ENCODE measurements at places on chromosomes 16 and 17. TPM values are rescaled to one million over a fixed set of nuclear protein-coding genes. Genes with fewer than 3 reads are reported as not detected.

GRCh38 chr16:88310796-88311605, 71.8 kb upstream of the ZNF469 start:
- H3K4me1 ChIP-seq = peaks cover 4% of the 10 kb centered on the region
- H3K27ac ChIP-seq = no peak overlapping the region
- H3K27me3 ChIP-seq = peaks cover 7% of the 10 kb centered on the region
- H3K36me3 ChIP-seq = no peaks in the 10 kb centered on the region
- no peak overlapping the region for H3K4me3 ChIP-seq

EVPLL gene
- not detected for total RNA-seq

ZG16 gene
- 1.5 TPM for total RNA-seq

ZFPM1 gene
- 24.0 TPM for total RNA-seq

DNA sequence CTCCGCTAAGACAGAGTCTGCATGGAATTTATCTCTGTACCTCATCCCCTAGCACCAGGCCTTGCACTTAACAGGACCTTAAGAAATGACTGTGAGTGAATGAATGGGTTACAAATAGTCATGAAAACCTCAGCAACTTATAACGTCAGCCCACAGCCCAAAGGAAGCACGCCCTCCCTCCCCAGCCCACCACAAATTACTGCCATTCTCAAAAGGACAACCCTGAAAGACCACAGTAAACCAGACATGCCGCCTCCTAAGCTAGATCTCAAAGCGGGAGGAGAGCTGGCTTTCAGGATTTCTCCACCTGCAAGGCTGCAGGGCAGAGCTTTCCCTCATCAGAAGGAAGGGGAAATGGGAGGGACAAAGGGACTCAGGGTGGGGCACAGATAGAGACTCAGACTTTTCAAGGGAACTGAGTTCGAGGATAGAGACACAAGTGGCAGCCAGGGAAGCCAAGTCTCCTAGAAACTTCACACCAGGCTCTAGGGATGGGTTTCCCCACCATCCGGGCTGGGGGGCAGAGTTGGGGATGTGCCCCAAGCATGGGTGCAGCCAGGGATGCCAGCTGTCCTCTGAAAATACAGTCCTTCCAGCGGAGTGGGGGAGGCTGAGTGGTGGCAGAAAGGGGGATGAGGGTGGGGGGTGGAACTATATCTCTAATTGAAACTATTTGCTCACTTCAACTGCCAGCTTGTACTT, 56.7 kb downstream of the PLXDC1 start:
- no peaks in the 10 kb centered on the region for H3K36me3 ChIP-seq
- no peak overlapping the region for H3K27ac ChIP-seq
- no peak overlapping the region for H3K4me3 ChIP-seq
- peaks cover 9% of the 10 kb centered on the region for H3K27me3 ChIP-seq
- no peak for DNase-seq
- peaks cover 32% of the 10 kb centered on the region for H3K4me1 ChIP-seq

SSTR5 gene
- 1.8 TPM for total RNA-seq

- no peak overlapping the region for H3K27ac ChIP-seq
- no peak overlapping the region for H3K4me3 ChIP-seq
- H3K4me1 ChIP-seq = peaks cover 35% of the 10 kb centered on the region
- DNase-seq = no peak
- H3K27me3 ChIP-seq = peaks cover 6% of the 10 kb centered on the region
- no peaks in the 10 kb centered on the region for H3K36me3 ChIP-seq
These were observed 228.8 kb downstream of the CDH11 start for GRCh38 chr16:64892835-64893785.

SLC38A7 gene
- total RNA-seq = 31.6 TPM

GRCh38 chr17:18339933-18340332, 23.4 kb downstream of the SHMT1 start:
- no peaks in the 10 kb centered on the region for H3K27me3 ChIP-seq
- H3K27ac ChIP-seq = no peak overlapping the region
- H3K4me3 ChIP-seq = no peak overlapping the region
- H3K4me1 ChIP-seq = no peaks in the 10 kb centered on the region
- H3K36me3 ChIP-seq = peaks cover 25% of the 10 kb centered on the region

OR3A2 gene
- total RNA-seq = not detected

DNA sequence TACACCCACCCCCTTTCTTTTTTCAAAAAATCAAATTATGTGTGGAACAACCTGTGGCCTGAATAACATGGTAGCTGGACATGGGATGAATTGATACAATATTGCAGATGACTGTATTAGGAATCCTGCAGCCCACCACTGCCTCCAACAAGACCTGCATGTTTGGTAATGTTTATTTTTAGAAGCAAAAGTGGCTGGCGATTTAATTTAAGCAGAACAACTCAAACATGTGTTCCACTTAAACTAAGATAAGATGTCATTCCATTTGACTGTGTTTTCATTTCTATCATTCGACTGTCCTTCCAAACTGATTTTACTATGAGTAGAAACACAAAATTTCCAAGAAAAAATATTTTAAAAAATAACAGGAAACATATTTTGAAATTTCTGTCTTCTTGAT, 10.1 kb upstream of the DHRS7C start:
- no peak overlapping the region for H3K27ac ChIP-seq
- no peaks in the 10 kb centered on the region for H3K36me3 ChIP-seq
- no peak for DNase-seq
- peaks cover 23% of the 10 kb centered on the region for H3K27me3 ChIP-seq
- H3K4me1 ChIP-seq = no peaks in the 10 kb centered on the region
- H3K4me3 ChIP-seq = no peak overlapping the region

YBX2 gene
- 7.0 TPM for total RNA-seq

USP6 gene
- 0.22 TPM for total RNA-seq

DNA sequence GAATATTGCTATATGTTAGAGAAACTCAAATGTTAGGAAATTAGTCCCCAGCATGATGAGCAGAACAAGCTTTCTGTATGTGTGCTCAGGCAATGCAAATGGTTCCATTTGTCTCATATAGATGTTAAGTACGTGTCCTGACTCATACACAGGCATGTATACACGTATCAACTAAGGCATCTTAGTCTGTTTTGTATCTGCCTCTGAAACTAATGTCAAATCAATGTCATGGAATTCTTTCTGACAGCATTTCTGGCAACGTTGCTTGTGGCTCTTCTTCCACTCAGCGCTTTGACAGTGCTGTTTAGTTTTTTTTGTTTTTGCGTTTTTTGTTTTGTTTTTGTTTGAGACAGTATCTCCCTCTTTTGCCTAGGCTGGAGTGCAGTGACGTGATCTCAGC, 111.9 kb downstream of the CNTNAP4 start:
- no peak overlapping the region for H3K27ac ChIP-seq
- no peak for DNase-seq
- H3K4me1 ChIP-seq = no peaks in the 10 kb centered on the region
- H3K27me3 ChIP-seq = no peaks in the 10 kb centered on the region

DNA sequence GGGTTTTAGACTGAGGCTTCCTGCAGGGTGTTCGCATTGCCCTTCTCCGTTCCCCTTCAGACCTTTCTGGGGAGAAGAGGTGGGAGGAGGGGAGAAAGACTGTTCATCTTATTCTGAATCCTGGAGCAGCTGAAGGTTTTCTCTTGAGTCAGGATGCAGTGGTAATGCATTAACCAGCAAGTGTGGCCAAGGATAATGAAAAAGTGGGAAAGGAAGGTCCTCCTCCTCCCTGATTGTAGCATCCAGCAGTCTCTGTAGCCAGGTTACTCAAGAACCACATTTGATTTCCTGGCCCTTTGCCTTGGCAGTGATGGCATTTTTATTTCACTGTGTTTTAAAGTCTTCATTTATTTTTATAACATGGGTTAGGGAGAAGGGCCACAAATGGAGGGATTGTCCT, 59.1 kb downstream of the CYLD start:
- H3K27ac ChIP-seq = no peak overlapping the region
- H3K27me3 ChIP-seq = no peaks in the 10 kb centered on the region
- H3K36me3 ChIP-seq = peaks cover 8% of the 10 kb centered on the region
- no peak for DNase-seq
- H3K4me1 ChIP-seq = peaks cover 17% of the 10 kb centered on the region

GRCh38 chr17:74430706-74431567, 951 bp upstream of the GPRC5C start:
- H3K27ac ChIP-seq = peak overlapping the region; percentile 85
- peak overlapping the region; percentile 88 for H3K4me3 ChIP-seq
- peaks cover 33% of the 10 kb centered on the region for H3K27me3 ChIP-seq
- peak; percentile 84 for DNase-seq
- no peaks in the 10 kb centered on the region for H3K36me3 ChIP-seq

CHD3 gene
- 170 TPM for total RNA-seq

ABCA6 gene
- 0.48 TPM for total RNA-seq

GRCh38 chr17:80244871-80245509, 15.7 kb upstream of the RNF213 start:
- H3K4me3 ChIP-seq = no peak overlapping the region
- no peak overlapping the region for H3K27ac ChIP-seq
- H3K4me1 ChIP-seq = no peaks in the 10 kb centered on the region
- DNase-seq = no peak

- H3K27ac ChIP-seq = no peak overlapping the region
- H3K4me1 ChIP-seq = no peaks in the 10 kb centered on the region
- no peaks in the 10 kb centered on the region for H3K36me3 ChIP-seq
- no peaks in the 10 kb centered on the region for H3K27me3 ChIP-seq
- no peak for DNase-seq
- H3K4me3 ChIP-seq = no peak overlapping the region
These were observed 28.3 kb upstream of the PITPNA start for GRCh38 chr17:1590747-1591473.

DNA sequence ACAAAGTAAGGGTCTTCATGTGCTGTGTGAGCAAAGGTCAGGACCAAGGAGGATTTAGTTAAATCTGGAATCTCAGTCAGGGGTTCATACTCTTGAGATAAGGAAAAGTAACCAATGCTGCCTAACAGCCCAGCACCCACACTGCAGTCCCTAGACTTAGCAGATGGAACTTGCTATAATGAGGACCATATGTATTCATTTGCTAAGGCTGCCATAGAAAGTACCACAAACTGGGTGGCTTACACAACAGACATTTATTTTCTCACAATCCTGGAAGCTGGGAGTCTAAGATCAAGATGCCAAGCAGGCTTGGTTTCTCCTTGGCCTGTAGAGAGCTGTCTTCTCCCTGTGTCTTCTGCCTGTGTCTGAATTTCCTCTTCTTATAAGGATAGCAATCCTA, 20.8 kb downstream of the ZP2 start:
- no peak overlapping the region for H3K27ac ChIP-seq
- no peaks in the 10 kb centered on the region for H3K36me3 ChIP-seq
- H3K4me3 ChIP-seq = no peak overlapping the region

DNA sequence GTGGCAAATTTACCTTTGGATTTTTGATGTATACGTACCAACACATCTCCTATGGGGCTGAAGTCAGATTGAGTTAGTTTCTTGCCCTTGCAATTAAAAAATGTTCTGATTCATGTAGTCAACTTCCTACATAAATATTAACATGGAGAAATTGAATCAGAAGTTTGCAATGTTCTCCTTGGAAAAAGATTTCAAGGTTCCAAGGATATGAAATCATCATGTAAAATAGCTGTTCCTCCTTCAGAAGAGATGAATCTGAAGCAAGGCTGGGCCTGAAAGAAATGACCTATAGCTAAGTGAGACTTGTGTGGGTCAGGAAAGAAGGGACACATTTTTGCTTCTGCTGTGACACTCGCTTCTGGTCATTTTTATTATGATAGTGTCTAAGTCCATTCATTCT, 131.7 kb downstream of the RGS9 start:
- no peak overlapping the region for H3K4me3 ChIP-seq
- no peaks in the 10 kb centered on the region for H3K36me3 ChIP-seq
- no peak overlapping the region for H3K27ac ChIP-seq

CDT1 gene
- total RNA-seq = 36.8 TPM

- H3K4me1 ChIP-seq = peaks cover 32% of the 10 kb centered on the region
- peaks cover 2% of the 10 kb centered on the region for H3K27me3 ChIP-seq
- peaks cover 22% of the 10 kb centered on the region for H3K36me3 ChIP-seq
- DNase-seq = peak; percentile 43
These were observed 221.5 kb downstream of the ZNF423 start for GRCh38 chr16:49634235-49635008.

DNA sequence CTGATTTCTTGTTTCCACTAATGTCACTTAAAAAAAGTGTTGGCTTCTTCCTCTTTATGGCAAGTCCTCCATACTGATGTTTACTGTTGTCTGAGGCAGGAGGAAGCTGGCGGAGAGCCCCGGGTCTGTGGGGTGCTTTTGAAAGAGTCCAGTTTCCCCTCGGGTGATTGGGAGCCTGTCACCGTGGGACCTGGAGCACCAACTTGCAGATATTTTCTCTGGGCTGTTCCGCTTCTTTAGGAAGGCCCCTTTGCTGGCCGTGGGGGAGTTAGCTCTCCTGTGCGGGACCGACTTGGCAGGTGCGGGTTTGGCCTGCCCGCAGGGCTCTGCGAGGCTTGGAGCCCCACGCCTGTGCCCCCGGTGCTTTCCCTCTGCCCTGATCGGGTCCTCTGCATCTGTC, 3.1 kb downstream of the BANP start:
- H3K27ac ChIP-seq = peak overlapping the region; percentile 86
- DNase-seq = no peak
- H3K27me3 ChIP-seq = no peaks in the 10 kb centered on the region
- peak overlapping the region; percentile 76 for H3K4me3 ChIP-seq

DNA sequence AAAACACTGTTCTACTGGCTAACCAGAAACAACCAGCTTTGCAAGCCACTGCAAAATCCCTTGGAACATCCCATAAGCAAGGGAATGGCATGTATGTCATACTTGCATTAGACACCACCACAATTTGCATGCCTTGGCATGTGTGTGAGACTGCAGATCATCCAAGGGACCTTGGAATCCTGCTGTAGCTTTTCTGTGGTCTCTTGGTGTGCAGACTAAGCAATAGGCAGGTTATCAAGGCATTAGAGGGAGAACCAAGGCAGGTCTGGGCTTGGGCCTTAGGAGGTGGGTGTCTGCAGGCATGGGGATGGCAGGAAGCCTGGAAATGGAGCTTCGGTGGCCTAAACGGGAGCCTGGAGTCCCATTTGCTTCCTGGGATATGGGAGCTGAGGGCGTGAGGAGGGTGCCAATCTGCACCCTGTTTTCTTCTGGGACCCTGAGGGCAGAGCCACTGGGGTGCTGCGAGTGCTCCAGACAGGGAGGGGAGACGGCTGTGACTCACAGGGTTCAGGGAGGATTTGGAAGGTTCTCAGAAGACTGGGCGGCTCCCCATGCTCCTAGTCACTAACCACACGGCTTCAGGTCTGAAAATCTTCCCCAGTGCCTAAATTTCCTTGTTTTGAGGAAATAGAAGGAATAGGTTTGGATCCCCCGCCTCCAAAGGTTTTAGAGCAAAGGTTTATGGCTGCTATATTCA, 36.6 kb downstream of the FAM20A start:
- no peaks in the 10 kb centered on the region for H3K36me3 ChIP-seq
- no peaks in the 10 kb centered on the region for H3K27me3 ChIP-seq
- no peak overlapping the region for H3K27ac ChIP-seq
- DNase-seq = no peak
- H3K4me3 ChIP-seq = no peak overlapping the region

DNA sequence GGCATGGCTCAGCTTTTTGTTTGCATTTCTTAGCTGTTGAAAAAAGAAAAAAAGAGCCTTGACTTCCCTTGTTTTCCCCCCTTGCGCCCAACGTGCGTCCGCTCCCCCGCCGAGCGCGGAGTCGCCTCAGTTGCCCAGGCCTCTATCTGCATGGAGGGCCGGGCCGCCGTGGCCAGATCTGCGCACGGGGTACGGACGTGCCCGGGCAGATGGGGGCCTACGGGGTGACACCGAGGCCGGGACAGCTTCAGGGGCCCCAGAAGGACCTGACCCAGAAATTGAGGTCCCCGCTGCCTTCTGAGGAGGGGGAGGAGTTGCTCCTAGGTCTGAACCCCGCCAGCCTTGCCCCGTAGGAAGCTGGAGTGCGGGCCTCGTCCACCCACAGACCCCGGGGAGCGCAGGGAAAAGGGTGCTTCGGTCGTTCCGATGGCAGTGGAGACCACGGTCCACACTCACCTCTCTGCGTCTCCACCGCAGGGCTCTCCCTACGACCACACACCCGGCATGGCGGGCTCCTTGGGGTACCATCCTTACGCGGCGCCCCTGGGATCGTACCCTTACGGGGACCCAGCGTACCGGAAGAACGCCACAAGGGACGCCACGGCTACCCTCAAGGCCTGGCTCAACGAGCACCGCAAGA, 1.5 kb downstream of the IRX5 start:
- peaks cover 15% of the 10 kb centered on the region for H3K4me1 ChIP-seq
- peak overlapping the region; percentile 97 for H3K27ac ChIP-seq
- H3K36me3 ChIP-seq = peaks cover 28% of the 10 kb centered on the region
- peak overlapping the region; percentile 98 for H3K4me3 ChIP-seq

Measured in type B pancreatic cell (in vitro differentiated cells).